ENCODE measurements at places on chromosomes 3 and 15.

GRCh38 chr3:8911781-8912180 lies 51.5 kb downstream of the RAD18 start:
- no peak for DNase-seq

DNA sequence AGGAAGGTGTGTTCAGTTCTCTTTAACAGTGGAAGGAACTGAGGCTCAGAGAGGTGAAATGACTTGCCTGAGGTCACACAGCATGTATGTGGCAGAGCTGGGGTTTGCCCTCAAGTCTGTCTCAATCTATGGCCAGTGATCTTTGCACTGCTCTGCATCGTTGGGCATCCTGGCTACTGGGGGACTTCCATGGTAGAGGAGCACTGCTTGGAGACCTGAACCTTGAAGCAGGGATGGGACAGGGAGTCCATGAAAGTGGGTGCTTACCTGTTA lies 2.0 kb downstream of the CORO2B start:
- no peak for DNase-seq

DNA sequence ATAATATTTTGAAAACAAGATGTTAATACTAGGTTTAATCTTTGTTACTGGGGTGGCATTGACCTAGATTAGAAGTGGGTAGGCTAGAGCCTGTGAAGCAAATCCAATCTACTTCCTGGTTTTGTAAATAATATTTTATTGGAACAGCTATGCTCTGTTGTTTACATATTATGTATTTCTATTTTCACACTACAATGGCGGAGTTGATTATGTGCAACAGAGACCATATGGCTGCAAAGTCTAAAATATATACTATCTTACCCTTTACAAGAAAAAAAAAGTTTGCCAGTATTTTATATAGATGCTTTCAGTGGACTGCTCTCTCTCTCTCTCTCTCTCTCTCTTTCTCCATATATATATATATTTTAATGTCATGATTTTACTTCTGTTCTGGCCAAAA lies 244.2 kb downstream of the NLGN1 start:
- DNase-seq: no peak

GRCh38 chr15:67472957-67473356 lies 48.0 kb upstream of the C15orf61 start:
- no peak for DNase-seq

DNA sequence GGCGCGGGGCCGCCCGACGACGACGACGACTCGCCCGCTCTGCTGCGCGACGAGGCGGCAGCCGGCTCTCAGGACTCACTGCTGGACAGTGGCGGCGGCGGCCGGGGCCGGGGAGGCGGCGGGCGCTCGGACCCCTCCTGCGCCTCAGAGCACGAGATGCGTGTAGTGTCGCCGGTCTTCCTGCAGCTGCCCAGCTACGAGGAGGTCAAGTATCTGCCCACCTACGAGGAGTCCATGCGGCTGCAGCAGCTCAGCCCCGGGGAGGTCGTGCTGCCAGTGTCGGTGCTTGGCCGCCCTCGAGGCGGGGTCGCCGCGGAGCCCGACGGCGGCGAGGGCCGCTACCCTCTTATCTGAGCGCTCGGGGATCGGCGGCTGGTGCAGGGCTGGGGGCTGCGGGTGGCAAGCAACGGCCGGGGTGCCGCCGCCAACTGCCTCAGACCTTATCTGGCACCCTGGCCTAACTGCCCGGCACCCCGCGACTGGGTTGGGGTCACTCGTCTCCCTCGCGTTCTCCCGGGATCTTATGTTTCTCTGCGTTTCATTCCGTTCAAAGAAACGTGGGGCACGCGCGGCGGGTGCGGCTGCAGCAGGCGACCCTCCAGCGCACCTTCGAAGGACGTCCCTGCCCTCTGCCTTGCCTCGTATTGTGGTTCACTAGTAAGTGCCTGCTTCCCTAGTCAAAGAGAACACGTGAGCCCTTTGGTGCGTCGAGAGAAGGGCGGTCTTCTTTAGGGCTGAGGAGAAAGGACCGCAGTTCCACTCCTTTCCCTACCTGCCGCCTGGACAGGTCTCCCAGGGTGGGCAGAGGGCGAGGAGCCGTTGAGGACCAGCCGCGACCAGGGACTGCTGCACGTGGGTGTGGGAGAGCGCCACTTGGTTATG lies 1.0 kb downstream of the C3orf80 start:
- DNase-seq: no peak

- no peak for DNase-seq
Observed at GRCh38 chr15:25176616-25176923, 221.8 kb downstream of the SNRPN start.

GRCh38 chr3:57164217-57164656 lies 916 bp downstream of the IL17RD start:
- DNase-seq: no peak

GRCh38 chr15:39860200-39860599 lies 59.9 kb downstream of the GPR176 start:
- peak; percentile 12 for DNase-seq

DNA sequence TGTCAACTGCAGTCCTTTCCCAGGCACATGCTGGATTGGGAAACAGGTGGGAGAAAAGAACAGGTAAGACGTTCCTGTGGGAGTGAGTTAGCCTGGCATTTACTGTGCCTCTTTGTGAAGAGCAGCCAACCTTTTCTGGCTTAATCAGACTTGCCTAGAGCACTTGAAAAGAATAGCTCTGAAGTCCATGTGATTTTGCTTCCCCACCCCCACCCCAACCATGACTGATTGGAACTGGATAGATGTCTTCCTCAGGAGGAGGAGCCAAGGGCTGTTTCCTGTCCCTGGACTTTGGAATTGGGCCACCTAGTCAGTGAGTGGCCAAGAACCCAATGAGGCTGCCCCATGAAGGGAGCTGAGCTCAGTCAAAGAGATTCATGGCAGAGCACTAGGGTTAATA lies 4.7 kb upstream of the TMEM41A start:
- peak; percentile 18 for DNase-seq

DNA sequence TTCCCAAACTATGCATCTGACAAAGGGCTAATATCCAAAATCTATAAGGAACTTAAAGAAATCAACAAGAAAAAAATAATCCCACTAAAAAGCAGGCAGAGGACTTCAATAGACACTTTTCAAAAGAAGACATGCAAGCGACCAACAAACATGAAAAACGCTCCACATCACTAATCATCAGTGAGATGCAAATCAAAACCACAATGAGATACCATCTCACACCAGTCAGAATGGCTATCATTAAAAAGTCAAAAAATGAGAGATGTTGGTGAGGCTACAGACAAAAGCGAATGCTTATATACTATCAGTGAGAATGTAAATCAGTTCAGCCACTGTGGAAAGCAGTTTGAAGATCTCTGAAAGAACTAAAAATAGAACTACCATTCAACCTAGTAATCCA lies 20.2 kb downstream of the CFAP44 start:
- DNase-seq: no peak

DNA sequence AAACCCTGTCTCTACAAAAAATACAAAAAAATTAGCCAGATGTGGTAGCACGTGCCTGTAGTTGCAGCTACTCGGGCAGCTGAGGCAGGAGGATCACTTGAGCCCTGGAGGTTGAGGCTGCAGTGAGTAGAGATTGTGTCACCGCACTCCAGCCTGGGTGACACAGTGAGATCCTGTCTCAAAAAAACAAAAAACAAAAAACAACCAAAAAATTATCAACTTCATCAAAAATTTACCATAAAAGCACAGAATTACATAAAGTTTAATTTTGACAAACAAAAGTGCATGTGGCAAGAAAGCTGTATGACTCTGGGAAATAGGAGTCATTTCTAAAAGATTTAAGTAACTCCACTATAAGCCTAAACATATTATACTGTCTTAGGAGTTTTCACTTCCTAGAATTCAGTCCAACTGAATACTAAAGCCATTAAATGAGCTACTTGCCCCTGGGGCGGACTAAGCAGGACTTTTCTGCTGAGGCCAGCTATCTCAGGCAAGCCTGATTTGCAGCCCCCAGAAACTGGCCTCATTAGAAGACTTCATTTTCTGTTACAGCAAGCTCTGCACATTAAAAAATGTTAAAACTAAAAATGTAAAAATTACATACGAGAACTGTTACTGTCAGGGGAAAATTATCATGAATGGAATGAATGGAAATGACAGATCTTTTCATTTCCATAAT lies 23.0 kb downstream of the HSPBAP1 start:
- DNase-seq: no peak

- DNase-seq: no peak
Observed at GRCh38 chr3:173711619-173712018, 314.1 kb downstream of the NLGN1 start.

DNA sequence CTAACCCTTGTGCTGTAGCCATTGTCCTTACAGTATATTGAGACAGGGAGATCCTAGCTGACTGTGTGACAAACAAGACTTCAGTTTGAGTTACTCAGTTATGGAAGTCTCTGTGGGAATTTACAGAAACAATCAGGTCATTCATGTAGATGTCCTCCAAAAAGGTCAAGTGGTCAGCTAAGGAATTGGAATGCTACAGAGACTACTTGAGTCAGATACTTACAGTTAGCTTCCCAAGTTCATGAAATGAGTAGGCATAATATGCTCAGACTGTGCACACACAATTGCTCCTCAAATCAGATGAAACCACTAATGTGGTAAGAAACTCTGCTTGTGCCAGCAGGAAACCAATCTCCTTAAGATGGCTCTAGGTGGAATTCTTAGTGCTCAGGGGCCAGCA lies 985.7 kb downstream of the NSUN3 start:
- DNase-seq: no peak

DNA sequence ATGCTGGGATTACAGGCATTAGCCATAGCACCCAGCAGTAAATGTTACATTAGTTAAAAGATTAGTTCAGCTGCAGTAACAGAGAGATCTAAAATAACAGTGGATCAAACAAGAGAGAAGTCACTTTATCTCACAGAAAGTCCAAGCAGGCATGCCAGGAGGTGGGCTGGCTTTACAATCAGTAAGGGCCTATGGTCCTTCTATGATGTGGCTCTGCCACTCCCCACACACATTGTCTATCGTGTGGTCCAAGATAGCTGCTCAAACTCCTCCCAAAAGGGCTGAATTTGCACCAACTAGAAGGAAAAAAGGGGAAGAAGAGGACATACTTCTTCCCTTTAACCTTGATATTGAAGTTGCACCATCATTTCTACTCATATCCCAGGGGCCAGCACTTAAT lies 4.6 kb upstream of the RUVBL1 start:
- no peak for DNase-seq

GRCh38 chr3:195118671-195119070 lies 152.3 kb downstream of the XXYLT1 start:
- DNase-seq: no peak

- DNase-seq: no peak
Observed at GRCh38 chr15:70426096-70426821, 328.5 kb upstream of the TLE3 start.

DNA sequence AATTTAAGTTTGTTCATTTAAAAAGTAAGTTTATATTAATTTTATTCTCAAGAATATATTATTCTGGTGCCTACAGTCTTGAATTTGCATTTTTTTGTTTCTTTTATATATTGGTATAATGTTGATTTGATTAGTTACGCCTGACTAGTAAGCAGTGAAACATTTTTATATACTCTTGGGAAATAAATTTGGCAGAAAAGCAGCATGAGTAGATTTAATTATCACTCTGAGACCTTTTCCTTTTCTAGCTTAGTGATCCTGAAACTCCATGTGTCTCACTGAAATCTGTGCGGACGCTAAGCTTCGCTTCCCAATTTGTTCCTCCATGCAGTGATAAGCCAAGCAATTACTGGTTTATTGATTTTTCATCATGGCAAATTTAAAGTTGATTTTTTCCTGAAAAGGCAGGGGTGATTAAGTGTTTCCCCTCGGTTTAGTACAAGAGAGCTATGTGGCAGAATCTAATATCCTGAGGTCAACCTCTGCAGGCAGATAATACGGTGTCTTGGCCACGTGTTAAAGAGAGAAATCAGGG lies 87.2 kb upstream of the MLF1 start:
- no peak for DNase-seq

GRCh38 chr15:100922192-100923040 lies 3.3 kb downstream of the LRRK1 start:
- no peak for DNase-seq

- DNase-seq: no peak
Observed at GRCh38 chr15:47754312-47754711, 37.0 kb downstream of the SEMA6D start.

GRCh38 chr3:61201071-61201470 lies 50.2 kb downstream of the FHIT start:
- DNase-seq: no peak

- no peak for DNase-seq
Observed at GRCh38 chr3:7536510-7536909, 675.6 kb downstream of the GRM7 start.

DNA sequence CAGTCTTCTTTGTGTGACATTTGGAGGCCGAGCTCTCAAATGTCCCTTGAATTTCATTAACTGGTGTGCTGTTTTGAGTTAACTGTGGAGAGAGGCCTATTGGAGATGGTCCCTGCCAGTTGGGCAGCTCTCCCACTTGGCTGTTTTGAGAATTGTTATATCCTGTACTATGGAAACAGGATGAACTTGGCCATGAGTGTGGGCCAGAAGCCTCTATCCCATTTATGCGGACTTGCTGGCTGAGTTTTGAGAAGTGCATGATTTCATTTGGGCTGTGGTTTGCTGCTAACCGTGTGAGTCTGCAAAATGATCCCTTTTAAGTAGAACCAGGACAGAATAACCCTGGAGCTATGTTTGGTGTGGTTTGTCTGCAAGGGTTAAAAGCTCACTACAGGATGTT lies 366.0 kb downstream of the PTPRG start:
- no peak for DNase-seq

- no peak for DNase-seq
Observed at GRCh38 chr3:188832146-188832545, 339.6 kb upstream of the TPRG1 start.

- no peak for DNase-seq
Observed at GRCh38 chr3:188122571-188123169, 31.3 kb upstream of the LPP start.

GRCh38 chr3:184927796-184928315 lies 115.9 kb downstream of the VPS8 start:
- DNase-seq: no peak

DNA sequence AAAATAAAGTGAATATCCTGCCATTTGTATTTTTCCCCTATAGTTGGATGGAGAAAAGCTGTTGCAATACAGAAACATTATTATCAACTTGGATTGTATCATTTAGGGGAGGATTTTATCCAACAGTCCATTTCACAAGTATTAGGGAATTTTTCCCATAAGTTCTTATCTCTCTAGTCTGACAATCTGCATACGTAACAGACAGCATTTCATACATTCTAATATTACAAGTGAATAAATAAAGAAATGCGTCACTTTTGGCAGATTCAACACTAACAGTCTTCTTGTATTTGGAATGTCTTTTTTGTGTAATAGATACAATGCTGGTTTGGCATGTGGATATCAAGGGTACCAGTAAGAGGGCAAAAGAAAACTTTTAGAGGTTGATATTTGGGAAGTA lies 795.3 kb upstream of the ARRDC4 start:
- DNase-seq: no peak

GRCh38 chr15:73884159-73884558 lies 10.8 kb downstream of the TBC1D21 start:
- DNase-seq: no peak

DNA sequence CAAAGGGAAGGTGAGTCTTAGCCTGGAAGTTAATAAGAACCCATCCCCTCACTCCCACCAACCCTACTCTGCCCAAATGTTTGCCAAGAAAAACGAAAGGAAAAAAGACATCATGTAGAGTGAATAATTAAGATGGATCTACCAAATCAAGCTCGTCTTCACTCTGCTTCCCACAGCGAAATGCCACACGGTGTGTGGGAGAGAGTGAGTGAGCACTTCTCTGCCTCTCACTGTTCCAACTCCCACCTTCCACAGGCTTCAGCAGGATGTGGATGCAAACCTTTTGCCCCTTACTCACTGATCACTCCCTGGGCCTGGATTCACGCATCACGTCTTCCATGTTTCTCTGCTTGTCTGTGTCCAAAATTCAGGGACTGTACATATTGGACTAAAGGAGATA lies 85.4 kb downstream of the WDR76 start:
- DNase-seq: no peak

Data from HuH-7 (cell line).